Umbilical cord (tissue), 2 donors: ENCODE measurements at places on chromosomes 2 and 18. TPM values are rescaled to one million over a fixed set of nuclear protein-coding genes. Genes with fewer than 3 reads are reported as not detected.

DNA sequence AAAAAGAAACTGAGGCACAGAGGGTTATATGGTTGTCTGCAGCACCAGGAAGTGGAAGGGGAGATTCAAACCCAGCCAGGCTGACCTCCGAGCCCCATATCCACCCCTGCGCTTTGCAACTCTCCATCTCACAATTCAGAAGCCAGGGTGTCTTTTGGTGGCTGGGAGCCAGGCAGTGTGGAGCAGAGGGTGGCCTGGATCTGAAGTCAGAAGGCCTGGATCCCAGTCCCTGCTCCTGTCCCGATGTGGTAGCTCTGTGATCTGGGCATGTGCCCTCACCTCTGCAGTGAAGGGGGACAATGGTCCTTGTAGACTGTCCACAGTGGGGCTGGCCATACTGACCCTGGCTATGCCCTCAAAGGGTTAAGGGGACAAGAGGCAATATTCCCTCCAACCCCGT, 57.0 kb downstream of the CIB4 start:
- DNase-seq: no peak

DNA sequence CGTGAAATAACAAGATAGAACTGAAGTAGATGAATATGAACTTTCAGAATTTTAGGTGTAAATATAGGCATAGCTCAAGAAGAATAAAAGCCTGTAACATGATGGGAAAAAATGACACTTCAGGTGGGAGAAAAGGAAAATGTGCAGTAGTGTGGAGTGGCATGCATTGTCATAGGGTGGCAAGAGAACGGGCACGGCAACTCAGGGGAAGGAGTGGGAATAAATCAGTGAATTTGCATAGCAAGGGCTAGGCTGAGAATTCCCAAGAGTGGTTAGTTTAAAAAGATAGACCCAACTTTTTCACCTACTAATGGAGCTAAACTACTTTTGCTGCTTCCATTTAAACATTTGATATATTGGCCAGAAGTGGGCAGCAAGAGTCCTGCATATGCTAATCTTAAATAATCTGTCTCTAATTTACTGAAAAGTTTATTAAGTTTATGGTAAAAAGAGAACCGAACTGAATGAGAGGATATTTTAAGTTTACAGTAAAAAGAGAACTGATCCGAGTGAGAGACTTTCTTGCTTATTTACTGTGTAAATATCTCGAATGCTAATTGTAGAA, 228.1 kb downstream of the CTNNA2 start:
- DNase-seq: no peak

- peak; percentile 62 for DNase-seq
These were observed 200.1 kb downstream of the BCL11A start for GRCh38 chr2:60353406-60353800.

DNA sequence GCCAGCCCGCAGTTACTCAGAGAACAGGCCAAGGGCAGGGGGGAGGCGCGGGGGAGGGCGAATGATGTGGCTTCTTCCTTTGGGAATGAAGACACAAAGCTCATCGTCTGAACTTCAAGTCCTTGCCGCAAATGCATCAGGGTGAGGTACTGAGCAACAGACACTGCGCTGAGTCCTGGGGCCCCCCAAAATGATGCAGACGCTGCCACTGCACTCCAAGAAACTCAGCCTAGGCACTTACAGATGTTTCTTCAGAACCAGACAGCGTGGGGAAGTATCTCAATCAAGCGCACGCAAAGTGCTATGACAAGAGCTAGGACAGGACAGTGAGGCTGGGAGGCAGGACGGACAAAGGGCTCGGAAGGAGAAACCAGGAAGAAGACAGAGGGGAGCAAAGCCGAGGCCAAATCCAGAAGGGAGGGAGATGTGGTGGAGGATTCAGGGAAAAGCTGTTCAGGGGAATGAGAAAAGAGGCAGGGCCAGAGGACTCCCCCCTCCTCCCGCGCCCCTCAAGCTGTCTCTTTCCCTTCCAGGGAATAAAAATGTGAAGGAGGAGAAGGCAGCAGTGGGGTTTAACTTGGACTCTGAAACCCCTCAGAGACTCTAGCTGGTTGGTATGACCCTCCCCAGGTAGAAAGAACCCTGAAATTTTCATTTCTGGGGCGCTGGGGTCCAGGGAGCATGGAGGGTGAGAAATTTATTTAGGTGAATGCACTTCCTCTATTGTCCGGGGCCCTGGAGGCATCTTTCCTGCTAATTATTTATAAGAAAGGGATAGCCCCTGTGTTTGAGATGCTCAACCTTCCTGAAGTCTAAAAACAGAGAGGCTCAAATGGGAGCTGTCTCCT, 34.9 kb downstream of the CIB4 start:
- DNase-seq: no peak

DNA sequence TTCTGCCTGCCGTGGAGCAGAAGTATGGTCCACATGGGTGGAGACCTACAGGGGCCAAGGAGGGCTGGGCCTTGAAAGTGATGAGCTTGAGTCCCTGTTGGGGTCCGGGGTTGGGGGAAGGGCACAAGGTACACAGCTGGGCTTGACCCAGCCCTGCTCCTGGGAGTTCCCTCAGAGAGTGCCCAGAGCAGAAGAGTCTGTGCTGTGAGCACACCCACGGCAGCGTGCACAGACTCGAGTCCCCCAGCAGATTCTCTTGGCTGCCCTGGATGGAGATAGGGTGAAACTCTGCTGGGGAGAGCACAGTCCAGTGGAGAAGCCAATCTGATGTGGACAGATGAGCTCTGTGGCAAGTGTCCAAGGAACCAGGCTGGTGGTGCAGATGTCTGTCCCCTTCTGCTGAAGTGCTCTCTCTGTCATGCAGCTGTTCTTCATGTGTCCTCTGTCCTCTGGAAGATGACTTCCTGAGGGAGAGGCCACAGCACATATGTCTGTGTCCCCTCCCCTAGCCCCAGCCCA, 27.5 kb downstream of the INPP4A start:
- no peak for DNase-seq

DNA sequence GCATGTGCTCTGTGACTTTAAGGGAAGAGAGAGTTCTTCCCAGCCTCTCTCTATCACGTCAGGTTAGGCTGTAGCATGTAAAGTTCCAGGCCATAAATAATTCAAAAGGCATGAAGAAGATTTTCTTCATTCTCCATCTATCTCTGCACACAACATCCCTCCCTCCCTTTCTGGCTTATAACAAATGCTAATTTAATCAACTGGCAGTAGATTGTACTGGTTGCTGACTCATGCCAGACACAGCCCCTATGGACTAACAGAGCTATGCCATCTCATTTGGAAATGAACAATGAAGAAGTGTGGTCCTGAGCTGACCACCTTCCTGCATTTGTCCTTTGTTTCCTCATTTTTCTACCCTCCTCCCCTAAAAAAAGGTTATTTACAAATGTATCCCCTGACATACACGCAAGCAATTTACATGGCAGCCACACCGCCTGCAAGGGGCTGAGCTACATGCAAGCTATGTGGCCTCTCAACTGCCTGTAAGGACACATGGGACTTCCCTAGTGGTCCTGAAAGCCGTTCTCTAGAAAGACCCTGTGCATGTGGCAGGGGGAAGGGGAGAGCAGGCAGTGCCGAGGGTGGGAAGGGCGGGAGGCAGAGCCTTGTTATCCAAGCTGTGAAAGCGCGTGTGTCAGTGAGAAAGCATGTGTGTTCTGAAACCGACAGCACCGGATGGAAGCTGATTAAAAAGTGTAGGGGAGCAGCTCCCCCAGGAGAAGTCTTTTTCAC, 90.9 kb upstream of the KLF7 start:
- no peak for DNase-seq

DNA sequence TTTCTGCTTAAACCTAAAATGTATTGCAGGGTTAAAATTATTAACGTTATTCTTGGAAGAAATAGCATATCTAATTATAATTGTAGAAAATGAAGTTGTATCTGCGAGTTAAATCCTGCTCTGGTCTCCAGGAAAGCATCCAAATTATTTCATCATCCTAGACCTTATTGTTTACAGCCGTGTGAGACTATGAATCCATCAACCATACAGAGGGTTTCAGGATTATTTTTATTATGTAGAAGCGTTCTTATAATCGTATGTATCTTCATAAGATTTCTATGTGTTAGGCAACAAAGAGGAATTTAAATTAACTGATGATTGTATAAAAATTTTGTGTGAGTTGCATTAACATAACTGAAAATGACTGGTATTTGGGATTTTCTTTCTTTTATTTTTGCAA, 14.5 kb upstream of the DSC3 start:
- DNase-seq: peak; percentile 48

DNA sequence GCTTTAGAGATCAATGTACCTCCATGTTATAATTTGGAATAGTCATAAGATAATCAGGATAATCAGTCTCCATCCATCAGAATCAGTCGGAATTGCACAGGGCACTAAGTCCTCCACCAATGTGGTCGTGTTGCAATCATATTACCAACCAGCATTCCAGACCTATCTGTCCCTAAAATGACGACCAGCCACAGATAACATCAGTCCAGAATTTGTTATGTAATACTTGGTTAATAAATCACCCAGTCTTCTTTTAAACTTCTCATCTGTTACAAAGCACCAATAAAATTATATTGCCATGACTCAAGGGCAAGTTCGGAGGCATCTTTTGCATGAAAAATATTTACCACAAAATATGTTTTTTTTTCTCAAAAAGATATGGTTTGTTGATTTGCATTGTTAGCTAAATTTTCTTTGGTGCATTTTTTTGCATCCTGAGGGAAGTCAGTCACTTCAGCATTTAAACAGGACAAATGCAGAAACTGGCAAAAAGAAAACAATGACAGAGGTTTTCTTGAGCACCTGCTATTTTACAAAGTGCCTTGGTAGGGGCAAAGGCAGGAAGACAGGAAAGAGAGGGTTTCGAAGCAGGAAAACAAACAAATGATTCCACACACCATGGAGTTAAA, 29.3 kb downstream of the PIEZO2 start:
- peak; percentile 19 for DNase-seq

GRCh38 chr2:152696476-152696875, 20.8 kb downstream of the PRPF40A start:
- DNase-seq: no peak

DNA sequence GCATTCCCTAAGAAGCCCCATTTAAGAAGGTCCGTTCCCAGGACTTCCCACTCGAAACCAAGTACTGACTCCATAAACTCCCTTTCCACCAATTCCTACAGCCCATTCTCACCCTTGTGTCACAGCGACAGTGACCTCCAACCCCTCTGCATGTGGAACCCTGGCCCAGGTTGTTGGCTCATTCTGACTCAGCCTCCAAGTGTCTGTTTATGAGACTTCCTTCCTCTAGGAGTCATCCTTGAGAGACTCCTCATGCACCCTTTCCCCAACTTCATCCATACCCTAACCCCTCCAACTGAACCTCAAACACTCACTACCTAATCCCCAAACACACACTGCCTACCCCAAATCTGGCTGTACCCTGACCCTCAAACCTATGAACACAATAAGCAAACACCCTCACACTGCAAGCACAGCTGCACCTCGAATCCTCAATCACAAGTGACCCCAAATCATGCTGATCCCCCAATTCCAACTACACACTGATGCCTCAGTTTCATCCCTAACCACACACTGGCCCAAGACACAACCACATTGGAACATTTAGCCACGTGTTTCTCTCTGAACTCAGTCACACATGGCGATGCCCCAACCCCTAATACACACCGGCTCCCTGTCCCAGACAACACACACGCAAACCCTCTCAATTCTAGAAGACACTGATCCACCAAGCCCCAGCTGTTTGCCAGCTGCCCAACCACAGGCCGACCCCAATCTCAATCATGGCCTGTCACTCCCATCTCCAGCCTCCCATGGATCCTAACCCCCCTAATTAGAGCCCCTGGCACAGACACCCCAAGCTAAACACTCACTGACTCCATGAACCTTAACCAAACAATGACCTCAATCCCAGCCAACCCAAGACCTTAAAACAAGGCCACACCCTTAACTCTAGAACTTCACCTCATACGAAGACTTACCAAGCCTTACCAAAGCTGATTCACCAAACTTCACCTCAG, 219.6 kb downstream of the CYP26B1 start:
- no peak for DNase-seq

DNA sequence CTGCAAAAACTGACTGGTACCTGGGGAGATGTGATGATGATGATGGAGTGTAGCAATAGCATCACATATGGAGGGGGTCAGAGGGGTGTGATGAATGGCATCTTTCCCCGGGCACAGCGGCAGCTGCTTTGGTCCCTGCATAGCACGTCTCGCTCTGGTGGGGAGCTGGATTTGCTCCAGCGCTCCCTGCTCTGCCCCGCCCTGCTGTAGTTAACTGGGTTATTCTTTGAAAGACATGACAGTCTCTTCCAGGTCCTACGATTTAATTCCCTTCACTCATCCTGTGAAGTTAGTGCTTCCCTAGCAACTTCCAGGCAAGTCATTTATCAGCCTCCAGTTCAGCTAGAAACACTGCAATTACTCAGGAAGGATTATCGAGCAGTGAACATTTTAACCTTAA, 463.1 kb downstream of the TSN start:
- no peak for DNase-seq

DNA sequence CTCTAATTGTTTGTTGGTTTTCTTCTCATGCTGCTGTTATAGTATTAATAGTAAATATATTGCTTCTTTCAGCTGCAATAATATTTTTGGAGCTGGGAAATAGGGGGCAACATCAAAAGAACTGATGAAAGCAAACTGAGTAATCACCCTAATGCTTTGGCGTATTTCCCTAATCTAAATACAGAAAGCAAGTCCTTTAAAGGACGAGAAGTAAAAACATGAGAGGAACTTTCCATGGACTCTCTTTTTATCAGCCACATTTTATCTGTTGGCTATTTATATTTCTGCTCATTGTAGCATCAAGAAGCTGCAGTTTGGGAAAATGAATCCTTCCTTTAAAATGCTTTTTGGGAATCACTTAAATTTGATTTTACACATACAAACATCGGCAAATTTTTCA, 139.9 kb upstream of the SLC8A1 start:
- peak; percentile 85 for DNase-seq

The PROKR1 gene
- 0.72 TPM for total RNA-seq

The ZNF24 gene
- 58.5 TPM for total RNA-seq
